ENCODE measurements at places on chromosomes 1 and 21.

DNA sequence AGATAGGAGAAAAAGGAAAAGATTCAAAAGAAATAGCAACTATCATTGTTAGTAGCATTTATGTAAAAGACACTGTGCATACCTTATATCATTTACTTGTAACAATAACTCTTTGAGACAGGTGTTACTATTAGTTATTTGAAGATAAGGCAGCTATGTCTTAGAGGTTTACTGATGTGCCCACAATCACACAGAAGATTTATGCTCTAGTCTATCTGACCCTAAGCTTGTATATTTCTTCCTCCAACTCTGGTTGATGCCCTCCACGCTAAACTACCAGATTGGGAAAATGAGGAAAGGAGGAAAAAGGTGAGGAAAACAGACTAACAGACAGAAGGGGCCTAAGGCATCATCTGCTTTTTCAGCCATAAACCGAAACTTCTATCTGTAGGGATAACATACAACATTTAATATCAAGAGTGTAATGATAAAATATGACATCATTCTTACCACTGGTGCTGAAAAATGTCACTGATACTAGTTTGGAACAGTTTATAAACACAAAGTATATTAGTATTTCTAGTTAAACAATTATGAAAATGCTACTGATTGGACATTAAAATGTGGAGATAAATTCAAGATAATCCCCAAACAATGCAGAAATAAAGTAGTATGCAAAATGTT lies 5.1 kb downstream of the COLGALT2 start:
- DNase-seq = no peak

DNA sequence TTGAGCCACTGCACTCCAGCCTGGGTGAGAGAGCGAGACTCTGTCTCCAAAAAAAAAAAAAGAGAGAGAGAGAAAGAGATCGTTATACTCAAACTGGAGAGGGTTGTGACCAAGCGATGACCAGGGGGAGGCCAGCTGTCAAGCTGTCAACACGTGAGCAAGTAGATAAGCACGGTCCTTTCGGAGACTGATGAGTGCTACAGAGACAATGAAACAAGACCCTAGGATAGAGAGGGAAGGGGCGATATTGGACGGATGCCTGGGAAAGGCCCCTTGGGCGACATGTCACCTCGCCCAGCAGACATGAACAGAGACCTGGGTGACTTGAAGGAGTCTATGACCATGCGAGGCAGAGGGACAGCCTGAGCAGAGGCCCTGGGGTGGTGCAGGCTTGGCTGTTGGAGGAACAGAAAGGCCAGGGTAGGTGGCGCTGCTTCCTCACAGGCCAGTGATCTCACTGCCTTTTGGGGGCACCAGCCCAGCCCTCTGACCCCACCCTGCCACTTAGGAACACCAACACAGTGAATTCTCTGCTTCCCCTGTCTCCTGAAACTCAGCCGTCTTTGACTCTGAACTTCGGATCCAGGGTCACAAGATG lies 100.8 kb upstream of the IFFO2 start:
- no peak for DNase-seq

GRCh38 chr1:19480282-19480681 lies 5.1 kb downstream of the CAPZB start:
- DNase-seq = no peak

- DNase-seq = no peak
Observed at GRCh38 chr1:77639056-77639455, 43.4 kb downstream of the ZZZ3 start.

DNA sequence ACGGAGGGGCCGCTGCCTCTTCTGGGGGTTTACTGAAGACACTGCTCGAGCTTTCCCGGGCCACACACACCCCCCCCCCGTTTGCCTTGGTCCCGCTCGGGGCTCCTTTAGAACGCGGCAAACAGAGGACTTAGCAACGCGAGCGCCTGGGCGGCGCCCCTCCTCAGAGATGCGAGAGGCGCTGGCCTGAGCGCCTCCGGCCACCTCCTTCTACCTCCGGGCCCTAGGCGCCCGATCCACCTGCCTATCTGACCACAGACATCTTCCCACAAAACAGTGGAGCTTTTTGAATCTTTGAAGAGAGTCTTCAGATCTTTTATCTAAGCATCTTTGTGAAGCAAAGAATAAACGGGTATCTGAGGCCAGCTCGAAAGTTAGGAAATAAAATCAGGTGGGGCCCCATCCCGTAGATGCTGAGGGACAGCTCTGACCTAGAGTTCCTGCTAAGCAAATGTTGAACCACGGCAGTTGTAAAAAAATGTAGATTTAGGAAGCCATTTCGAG lies 436 bp upstream of the TTLL7 start:
- no peak for DNase-seq

- DNase-seq = no peak
Observed at GRCh38 chr1:8472668-8473067, 154.8 kb downstream of the SLC45A1 start.

DNA sequence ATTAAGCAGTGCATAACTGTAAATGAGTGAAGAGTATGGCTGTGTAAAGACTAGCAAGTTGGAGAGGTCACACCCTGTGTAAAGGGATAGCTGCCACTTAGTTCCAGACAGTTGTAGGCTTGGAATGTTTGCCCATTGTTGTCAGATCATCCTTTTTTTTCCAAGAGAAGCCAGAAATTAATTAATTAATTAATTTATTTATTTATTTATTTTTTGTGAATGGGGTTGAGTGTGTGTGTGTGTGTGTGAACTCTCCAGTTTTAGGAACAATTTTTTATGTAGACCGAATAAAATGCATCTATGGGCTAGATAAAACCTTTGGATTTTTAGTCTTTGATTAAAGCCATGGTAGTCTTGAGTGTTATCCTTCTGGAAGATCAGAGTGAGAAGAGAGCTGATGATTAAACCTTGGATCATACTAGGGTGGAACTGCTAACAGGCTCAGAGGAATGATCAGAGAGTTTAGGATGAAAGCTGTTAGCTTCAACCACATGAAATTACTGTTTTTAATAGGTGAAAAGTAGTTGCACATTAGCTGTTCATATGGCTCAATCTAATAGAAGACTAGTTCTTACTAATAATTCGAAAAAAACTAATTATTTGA lies 58.4 kb downstream of the OSBPL9 start:
- no peak for DNase-seq

- no peak for DNase-seq
Observed at GRCh38 chr1:203584035-203584434, 42.6 kb upstream of the ATP2B4 start.

- DNase-seq = no peak
Observed at GRCh38 chr1:177858332-177858821, 111.5 kb downstream of the SEC16B start.
